ENCODE measurements at places on chromosomes 5 and 9.

DNA sequence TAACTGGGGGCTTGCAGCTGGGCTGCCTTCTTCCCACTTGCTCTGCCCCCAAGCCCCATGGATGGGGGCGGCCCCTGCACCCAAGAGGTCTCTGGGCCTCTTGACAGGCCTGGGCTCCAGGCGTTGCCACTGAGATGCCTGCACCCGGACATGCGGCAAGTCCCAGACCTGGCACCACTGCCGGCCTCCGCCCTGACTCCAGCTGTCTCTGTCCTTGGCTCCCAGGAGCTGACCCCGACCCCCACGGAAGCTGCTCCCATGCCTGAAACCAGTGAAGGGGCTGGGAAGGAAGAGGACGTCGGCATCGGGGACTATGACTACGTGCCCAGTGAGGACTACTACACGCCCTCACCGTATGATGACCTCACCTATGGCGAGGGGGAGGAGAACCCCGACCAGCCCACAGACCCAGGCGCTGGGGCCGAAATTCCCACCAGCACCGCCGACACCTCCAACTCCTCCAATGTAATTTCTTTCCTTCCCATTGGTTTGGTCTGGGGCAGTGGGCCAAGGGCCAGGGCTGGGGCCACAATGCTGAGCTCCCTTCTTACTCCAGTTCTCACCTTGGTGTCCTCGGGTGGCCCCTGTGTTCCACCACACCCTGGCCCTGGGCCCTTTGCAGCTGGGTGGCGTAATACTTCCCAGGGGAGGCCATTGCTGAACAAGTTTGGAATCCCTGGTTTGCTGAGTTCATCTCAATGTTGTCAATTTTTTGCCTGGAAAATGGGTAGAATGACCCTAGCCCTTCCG is 88.6 kb downstream of the COL5A1 start:
- DNase-seq, result no peak

DNA sequence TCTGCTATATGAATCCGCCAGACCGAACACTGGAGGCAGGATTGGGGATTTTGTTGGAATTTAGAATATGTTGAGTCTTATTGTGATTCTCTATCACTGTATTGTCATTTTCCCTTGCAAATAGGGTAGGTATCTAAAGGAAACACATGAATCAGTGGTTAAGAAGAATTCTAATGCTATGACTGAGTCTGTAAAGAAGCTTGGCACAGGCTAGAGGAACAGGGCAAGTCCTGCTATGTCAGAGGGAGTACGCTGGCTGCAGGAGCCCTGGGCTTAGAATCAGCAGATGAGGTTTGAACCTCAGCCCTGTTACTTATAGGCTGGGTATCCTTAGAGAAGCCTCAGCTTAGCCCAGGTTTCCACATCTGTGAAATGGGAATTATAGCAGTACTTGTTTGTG is 198.1 kb downstream of the NR3C1 start:
- no peak for DNase-seq

DNA sequence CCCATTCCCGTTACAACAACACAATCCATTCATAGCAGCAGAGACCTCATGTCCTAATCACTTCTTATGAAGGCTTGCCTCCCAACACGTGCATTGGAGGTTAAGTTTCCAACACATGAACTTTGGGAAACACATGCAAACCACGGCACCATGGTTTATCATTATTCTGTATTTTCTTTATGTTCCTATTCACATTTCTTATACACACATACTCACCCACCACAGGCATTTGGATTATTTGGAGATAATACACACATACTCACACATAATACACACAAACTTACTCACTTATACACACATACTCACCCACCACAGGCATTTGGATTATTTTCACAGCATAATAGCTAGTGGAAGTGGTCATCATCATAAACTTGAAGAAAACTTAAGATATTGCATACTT is 75.6 kb downstream of the C7 start:
- DNase-seq, result no peak

GRCh38 chr5:130126746-130127145 is 222.5 kb downstream of the CHSY3 start:
- no peak for DNase-seq

DNA sequence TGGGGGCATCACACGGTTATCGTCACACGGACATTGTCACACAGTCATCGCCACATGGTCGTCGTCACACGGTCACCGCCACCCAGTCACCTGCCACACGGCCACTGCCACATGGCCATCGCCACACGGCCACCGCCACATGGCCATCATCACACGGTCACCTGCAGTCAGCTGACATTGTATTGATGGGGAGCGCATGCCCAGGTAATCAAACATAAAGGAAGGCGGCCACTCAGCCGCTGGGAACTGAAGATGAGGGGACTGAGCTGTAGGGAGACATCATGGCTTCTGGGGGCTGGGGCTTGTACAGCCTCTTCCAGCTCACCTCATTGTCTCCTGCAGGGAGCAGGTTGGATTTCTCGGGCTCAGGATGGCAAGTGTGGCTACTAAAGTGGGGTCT is 49.2 kb downstream of the MRPL36 start:
- no peak for DNase-seq

DNA sequence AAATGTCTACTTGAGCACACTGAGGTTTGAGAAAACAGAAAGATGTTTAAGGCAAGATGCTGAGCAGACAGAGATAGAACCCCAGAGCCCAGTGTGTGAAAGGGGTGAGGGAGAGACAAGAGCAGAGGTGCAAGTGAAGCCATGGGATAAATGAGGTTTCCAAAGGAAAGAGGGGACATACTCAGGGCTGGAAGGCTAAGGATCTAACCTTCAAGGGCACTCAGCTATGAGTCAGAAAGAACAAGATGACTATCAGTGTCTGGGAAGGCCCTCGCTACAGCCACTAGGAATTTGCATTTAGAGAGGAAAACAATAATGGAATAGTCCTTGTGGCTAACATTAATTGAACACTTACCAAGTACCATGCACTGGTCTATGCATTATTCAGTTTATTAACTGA is 113.7 kb downstream of the HTR4 start:
- DNase-seq, result no peak

GRCh38 chr5:77086689-77087483 is at the start of gene ZBED3:
ZBED3 (minus strand) TSS chr5:77087285; CDS start chr5:77077878, 9,407 bp downstream.
- peak; percentile 81 for DNase-seq

- no peak for DNase-seq
Measured at GRCh38 chr5:113421693-113422092, 13.1 kb downstream of the TSSK1B start.

- DNase-seq, result no peak
Measured at GRCh38 chr5:121963392-121963791, 1.6 kb downstream of the SRFBP1 start.

- DNase-seq, result peak; percentile 23
Measured at GRCh38 chr5:33594006-33594405, 153.2 kb downstream of the TARS1 start.

GRCh38 chr5:53936481-53937352 is 373.7 kb downstream of the ARL15 start:
- no peak for DNase-seq

DNA sequence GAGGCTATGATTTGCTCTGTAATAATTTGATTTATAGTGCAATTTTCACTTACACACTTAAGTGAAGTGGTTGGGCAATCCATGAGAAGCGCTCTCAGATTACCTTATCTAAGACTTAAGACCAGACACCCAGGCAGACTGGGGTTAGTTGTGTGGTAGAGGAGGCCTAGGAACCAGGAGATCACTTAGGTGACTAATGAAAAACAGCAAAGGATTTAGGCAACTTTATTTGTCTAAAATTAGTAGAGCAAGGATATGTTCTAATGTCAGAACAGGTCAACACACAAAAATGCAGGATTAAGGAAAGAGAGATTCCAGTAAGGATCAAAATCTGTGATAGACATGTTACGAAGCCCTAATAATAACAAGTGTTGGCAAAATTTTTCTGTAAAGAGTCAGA is 913.8 kb downstream of the TLE1 start:
- DNase-seq, result no peak

- no peak for DNase-seq
Measured at GRCh38 chr5:151691706-151692105, 5.0 kb upstream of the SPARC start.

GRCh38 chr5:168599826-168600225 is 20.7 kb upstream of the PANK3 start:
- DNase-seq, result no peak

DNA sequence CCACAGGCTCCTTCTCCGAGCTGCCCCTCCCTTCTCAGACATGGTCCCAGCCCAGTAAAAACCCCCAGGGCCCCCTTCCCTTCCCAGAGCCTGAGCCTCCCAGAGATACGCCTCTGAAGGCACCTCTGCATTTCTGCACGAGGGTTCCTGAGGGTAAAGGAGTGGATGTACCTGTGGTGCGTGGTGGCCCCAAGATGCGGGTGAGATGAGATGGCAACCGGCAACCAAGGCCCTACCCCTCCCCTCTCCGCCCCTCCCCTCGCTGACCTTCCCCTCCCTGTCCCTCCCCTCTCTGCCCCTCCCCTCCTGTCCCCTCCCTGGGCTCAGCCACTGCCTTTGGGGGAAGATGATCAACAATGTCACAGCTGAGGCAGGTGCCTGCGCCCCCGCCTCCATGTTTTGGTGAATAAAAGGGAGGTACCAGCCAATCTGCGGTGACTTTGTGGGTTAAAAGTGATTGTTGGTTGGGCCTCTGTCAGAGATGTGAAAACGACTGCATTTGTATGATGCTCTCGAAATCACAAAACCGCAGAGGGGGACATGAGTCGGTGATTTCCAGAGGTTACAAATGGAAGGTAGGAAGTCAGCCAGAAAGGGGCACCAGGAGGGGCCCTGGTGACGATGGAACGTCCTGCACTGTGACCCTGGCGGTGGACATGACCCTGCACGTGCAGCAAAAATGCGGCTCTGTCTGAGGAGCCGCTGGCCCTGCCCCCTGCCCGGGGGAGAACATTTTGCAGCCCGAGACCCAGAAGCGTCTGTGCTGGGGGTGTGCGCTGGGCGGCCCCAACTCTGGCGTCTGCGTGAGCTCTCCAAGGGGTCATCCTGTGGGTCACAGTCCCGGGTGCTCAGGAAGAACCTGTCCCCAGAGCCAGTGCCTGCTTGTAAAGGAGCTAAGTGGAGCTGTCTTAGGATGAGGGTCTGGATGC is 3.7 kb downstream of the LCN9 start:
- DNase-seq, result no peak

GRCh38 chr9:1514250-1514649 is 464.1 kb downstream of the DMRT2 start:
- no peak for DNase-seq

GRCh38 chr9:1340390-1340789 is 290.2 kb downstream of the DMRT2 start:
- no peak for DNase-seq

DNA sequence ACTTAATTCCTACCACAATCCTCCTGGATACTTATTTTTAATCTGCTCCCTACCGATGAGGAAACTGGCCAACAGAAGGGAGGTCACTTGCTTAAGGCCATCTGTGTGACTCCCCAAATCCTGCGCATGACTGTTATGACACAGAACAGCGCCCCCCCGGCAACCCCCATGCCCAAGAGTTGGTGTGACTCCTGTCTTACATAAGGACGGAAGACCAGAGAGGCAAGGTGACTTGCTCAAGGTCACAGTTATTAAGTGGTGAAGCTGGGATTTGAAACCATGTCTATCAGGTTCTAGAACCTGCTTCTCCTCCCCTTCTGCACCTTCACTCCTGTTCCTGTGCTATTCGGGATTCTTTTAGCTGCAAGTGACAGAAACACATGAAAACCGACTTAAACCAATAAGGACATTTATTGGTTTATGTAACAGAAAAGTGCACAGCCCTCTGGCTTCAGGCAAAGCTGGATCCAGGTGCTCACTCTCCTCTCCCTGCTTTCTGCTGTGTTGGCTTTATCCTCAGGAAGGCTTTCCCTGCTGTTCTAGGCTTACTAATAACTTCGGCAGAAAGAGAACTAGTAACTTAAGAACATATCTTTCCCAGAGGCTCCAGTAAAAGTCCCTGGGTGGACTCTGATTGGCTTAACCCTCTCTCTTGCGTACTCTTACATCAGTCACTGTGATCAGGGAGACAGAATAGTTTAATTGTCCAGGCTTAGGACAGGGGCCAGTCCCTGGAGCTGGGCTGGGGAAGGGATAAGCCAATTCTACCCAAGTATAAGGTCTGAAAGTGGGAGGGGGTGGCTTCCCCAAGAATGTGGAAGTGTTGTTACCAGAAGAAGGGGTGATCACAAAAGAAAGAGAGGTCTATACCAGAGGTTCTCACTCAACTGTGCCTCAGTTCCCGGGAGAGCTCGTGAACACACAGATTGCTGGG is 43.7 kb downstream of the FGF18 start:
- peak; percentile 15 for DNase-seq

GRCh38 chr5:112630246-112631009 is 107.3 kb upstream of the APC start:
- DNase-seq, result no peak

GRCh38 chr5:94702729-94703128 is 84.3 kb downstream of the SLF1 start:
- no peak for DNase-seq

DNA sequence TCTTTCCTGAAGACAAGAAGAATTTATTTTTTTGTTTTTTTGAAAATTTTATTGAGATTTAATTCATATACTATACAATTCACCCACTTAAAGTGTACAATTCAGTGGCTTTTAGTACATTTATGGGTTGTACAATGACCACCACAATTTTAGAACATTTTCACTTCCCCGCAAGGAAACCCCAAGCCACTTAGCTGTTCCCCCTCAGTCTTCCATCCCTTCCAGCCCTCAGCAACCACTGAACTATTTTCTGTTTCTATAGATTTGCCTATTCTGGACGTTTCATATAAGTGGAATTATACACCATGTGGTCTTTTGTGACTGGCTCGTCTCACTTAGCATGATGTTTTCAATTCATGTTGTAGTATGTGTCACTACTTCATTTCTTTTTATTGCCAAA is 28.0 kb downstream of the DNAI1 start:
- no peak for DNase-seq

GRCh38 chr9:130418776-130419175 is 26.0 kb upstream of the ASS1 start:
- no peak for DNase-seq

DNA sequence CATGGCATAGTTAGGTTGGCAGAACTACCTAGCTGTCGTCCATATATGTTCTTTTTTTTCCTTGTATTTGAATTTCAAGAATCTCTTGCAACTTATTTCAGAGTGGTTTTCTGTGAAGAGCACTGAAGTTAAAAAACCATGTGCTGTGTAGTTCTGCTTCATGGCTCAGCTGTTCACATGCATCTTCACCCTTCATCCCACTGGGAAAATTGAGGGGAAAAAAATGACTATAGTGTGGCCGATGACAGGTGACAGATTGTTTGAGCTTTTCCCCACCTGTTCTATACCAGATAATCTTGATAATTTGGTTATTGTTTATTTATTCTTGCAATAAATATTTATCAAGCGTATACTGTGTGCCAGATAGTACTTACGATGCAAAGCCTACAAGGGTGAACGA is 77.8 kb downstream of the AOPEP start:
- DNase-seq, result no peak

- peak; percentile 24 for DNase-seq
Measured at GRCh38 chr5:34695275-34696027, 39.3 kb downstream of the RAI14 start.
